ENCODE measurements at places on chromosomes 11 and 22.

DNA sequence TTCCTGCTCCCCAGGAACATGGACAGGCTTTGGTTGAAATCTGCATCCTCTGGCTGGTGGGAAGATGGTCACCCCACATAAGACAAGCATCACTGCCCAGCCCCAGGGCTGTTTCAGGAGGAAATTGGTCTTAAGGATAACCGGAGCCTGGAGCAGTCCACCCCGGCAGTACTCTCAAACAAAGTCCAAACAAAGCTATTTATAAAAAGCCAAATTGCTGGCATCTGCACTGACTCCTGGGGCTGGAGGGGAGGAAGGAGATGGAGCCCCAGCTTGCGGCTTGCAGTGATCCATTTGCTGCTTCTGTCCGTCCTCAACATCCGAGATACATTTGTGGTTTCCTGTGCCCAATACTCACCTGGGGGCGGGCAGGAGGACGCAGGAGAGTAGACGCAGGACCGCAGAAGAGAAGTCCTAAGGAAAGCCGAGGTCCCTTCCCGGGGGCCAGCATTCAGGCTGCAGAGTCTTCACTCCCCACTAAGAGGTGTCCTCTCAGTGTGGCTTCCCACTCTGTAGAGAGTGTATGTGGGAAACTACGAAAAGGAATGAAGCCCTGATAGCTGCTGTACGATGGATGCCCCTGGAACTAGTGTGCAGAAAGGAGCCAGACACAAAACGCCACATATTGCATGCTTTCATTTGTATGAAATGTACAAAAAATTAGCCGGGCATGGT is 107.3 kb upstream of the FGF3 start:
- no peak for DNase-seq

GRCh38 chr11:26675233-26675928 is 46.5 kb downstream of the SLC5A12 start:
- DNase-seq = no peak

GRCh38 chr11:58392746-58393145 is 13.9 kb downstream of the OR5B3 start:
- no peak for DNase-seq

GRCh38 chr22:29732883-29733282 is 13.1 kb downstream of the CABP7 start:
- no peak for DNase-seq

DNA sequence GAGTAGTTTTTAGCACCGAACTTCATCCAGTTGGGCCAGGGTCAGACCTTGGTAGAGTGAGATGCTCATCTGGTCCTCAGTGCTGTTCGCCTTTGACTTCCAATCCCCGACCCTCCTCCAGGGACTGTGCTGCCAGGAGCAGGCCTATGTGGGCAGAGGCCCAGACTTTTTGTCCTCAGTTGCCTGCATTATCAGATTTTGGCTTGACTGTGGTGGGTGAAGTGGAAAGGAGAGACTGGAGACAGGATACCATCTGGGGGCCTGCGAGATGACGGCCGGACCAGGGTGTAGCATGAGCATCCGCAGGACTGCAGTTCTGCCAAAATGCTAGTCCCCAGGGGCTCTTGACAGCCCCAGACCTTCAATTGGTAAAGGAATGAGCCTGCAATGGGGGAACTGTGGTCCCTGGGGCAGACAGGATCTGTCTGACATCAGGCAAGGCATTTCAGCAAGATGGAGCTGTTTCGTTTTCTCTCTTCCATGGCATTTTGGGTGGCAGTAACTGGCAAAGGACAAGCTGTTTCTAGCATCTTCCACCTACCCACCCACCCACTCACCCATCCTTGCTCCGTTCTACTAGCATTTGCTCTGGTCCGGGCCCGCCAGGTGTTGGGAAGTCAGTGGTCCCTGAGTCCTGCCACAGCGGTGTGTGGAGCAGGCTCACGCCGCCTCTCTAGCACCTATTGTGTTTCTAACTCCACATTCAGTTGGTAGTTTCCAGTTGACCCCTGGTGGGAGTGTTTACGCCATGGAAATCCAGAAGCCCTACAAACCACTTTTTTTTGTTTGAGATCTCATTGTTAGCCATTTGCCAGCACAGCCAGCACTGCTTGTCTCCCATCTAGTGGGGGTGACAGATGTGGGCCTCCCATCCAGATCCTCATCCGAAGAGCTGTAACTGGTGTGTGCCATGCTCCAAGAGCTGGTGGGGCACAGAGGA is 53.5 kb downstream of the OTOG start:
- no peak for DNase-seq

- no peak for DNase-seq
These were observed 105.8 kb upstream of the BID start for GRCh38 chr22:17880020-17880419.

- no peak for DNase-seq
These were observed 964.8 kb downstream of the JRKL start for GRCh38 chr11:97354576-97354975.

DNA sequence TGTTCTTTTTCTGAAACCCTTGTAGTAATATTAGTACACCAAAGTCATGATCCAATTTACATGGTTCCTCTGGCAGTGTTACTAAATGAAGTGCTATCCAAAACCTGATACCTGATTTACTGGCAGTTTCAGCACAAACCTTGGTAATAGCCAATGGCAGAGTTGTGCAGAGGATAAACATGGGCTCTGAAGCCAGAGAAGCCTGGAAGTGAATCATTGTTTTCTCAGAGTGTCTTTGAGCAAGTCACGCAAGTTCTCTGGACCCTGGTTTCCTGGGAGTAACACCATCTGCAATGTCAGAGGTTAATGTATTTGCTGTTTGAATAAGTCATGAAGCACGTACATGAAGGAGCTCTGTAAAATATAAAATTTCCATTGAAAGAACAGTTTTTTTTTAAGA is 222.3 kb upstream of the NARS2 start:
- peak; percentile 40 for DNase-seq

- no peak for DNase-seq
These were observed 362.7 kb downstream of the CADM1 start for GRCh38 chr11:115141231-115142114.

GRCh38 chr11:7485186-7486097 is at the start of gene OLFML1:
OLFML1 (plus strand) TSS chr11:7485506; CDS start chr11:7485876, 370 bp downstream.
- no peak for DNase-seq

- no peak for DNase-seq
These were observed 264.2 kb downstream of the GRM5 start for GRCh38 chr11:88801484-88802123.

DNA sequence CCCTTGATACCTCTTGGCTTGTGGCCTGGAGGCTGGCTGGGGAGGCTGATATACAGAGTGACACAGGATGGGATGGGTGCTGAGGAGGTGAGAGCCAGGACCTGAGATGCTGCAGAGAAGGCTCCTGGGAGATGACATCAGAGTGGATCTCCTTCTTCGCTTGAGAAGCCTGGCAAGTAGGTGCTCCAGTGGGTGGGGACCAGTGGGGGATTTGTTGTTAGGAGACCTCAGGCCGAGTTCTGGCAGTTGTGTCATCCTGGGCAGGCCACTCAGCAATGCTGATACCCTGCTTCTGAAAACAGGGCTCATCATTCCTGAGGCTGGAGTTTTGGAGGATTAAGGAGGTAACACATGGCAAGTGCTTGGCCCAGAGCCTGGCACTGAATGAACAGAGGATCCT is 1.9 kb upstream of the NDUFV1 start:
- no peak for DNase-seq

DNA sequence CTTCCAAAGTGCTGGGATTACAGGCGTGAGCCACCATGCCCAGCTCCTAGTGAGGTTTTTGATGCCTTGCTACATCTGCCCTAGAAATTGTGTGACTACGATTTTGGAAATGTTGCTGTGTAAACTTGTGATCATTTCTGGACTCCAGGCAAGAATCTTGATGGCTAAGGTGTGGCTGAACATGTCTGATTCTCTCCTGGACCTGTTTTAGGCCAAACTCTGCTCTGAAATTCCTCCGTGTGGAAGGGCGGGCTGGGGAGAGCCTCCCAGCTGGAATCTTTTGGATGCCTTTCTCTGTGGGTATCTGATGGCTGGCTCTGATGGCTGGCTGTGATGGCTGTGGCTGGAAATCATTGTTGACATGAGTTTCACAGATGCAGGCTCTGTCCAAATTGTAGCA is 8.2 kb downstream of the PNPLA3 start:
- DNase-seq = no peak

DNA sequence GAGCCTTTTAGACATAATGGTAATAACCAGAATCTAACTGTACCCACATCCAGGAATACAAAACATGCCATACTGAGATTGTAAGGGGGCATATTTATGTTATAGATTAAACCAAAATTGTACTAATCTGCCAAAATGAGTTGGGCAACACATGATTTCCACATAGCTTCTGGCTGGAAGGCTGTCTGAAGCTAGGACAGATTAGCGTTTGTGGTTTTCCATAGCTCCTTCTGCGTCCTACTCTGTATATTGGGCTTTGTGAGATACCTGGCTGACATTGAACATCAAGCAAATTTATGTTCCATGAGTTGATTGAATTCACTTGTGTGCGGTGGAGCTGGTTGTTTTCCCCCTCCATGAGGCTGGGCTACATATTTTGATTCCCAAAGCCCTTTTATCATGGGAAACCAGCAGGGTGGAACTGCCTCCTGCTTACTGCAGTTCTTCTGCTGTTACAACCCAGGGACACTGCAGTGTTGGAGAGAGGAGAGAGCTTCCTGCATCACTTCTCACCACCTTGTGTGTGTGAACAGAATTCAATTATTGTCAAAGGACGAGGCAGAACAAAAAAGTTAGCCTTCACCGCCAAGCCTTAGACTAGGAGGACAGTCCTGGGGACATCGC is 114.9 kb downstream of the C11orf91 start:
- DNase-seq = no peak

DNA sequence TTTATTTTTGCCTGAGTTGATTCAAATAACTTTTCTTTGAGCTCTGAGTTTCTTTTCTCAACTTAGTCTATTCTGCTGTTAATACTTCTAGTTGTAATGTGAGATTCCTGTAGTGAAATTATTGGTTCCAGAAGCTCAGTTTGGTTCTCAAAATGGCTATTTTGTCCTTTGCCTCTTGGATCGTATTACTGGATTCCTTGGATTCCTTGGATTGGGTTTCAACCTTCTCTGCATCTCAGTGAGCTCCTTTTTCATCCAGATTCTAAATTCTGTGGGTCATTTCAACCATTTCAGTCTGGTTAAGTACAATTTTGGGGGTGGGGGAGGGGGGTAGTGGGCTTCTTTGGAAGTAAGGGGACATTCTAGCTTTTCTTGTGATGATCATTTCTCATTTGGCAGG is 341.1 kb upstream of the CNTN5 start:
- DNase-seq = no peak

DNA sequence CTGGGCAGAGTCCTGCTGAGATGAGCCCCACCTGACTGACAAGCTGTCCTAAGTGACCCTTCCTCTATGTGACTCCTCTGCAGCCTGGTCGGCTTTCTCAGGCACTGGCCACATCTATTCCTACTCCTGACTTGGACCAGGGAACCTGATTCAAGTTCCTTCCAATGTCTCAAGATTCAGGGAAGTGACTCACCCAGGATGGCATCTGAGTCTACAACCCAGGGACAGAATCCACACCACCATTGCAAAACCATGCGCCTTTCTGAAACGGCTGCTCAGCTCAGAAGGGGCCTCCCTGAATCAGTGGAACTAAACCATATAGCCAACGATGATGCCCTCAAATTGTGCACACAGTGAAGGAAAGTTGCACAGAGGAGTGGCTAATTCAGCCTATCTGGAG is 63.9 kb upstream of the CSNK2A3 start:
- peak; percentile 50 for DNase-seq

DNA sequence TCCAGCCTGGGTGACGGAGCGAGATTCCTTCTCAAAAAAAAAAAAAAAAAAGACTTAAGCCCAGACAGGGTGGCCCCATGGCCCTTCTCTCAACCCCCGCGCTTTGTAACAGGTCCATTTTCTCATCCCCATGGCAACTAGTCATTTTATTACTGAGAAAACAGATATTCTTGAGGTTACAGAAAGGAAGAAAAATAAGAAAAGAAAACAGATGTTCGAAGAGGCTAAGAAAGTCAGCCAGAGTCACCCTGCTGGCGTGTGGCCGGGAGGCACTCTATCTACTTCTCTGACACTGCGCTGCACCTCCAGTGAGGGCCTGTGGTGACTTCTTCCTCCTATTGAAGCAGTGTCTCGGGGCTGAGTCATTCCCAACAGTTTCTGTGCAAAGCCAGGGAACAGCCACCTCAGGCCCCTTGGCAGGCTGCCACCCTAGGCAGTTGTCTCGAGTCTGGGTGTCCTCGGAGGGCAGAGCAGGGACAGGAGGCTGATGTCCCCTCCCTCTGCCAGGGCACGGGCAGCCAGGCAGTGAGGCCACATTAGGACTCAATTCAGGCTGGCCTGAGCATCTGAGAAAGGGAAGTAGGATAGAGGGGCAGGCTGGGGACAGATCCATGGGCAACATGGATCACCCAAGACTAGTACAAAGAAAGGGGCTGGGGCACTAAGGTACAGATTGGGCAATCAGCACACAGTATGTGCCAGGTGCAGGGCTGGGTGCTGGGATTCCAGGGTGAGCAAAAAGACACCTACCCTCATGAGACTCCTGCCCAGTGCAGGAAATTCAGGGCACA is 16.4 kb upstream of the SYVN1 start:
- DNase-seq = peak; percentile 76

DNA sequence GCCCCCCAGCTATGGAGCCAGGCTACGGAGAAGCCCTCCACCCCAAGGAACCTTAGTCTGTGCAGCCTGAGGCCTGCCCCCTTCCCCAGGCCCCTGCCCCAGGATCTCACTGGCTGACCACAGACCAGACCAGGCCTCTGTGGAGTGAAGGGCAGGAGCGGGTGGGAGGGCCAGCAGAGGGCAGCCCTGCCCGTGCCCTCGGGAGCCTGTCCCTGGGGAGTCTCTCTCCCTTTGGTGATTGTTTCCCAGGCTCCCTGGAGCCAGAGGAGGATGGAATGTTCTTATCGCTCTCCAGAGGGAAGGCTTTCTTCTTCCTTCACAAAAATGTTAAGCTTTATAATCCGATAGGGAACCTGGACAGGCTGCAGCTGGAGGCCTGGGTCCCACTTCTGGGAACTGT is 455.3 kb downstream of the SOX6 start:
- no peak for DNase-seq

DNA sequence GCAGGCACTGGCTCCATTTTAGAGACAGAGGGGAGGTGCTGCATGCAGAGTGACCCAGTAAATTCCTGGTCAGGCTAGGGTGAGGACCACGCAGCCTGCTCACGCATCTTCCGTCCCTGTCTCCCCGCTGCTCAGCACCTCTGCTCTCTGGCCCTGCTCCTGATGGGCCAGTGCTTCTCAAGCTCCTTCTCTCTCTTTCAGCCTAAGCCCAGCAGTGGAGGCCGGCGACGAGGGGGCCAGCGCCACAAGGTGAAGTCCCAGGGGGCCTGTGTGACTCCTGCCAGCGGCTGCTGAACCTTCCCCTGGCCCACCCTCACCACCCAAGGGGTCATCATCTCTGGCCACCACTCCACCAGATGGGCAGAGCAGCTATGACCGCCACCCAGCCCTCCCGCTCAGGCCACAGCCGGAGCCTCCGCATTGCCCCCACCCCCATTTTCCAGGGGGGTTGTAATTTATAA is 24.7 kb downstream of the GTPBP1 start:
- DNase-seq = no peak

GRCh38 chr11:121634889-121635288 is 182.1 kb upstream of the SORL1-AS1 start:
- peak; percentile 95 for DNase-seq
